ENCODE measurements at places on chromosomes 2 and 18. TPM values are rescaled to one million over a fixed set of nuclear protein-coding genes. Genes with fewer than 3 reads are reported as not detected.

The PNKD gene
- 18.7 TPM for total RNA-seq

The ALPG gene
- total RNA-seq = not detected

The PLCL1 gene
- 28.5 TPM for total RNA-seq

The FOXI3 gene
- 0.25 TPM for total RNA-seq

The CD8B2 gene
- total RNA-seq = under 0.01 TPM

The ESPNL gene
- total RNA-seq = under 0.01 TPM

The POTEJ gene
- not detected for total RNA-seq

The DSEL gene
- 59.0 TPM for total RNA-seq

The LRRC30 gene
- not detected for total RNA-seq

The KANSL3 gene
- total RNA-seq = 26.3 TPM

The VAMP8 gene
- total RNA-seq = 0.74 TPM

The ALLC gene
- total RNA-seq = not detected

The ABCG5 gene
- total RNA-seq = not detected

The CREG2 gene
- total RNA-seq = 8.1 TPM

The GAL3ST2 gene
- 0.74 TPM for total RNA-seq

The REG3A gene
- not detected for total RNA-seq

The INPP5D gene
- total RNA-seq = 2.7 TPM

The PRKAG3 gene
- not detected for total RNA-seq

The EIF2AK3 gene
- 26.1 TPM for total RNA-seq

The LYG2 gene
- not detected for total RNA-seq

The ALPI gene
- total RNA-seq = not detected

The ADGRF3 gene
- under 0.01 TPM for total RNA-seq

The GAD1 gene
- total RNA-seq = 78.2 TPM

The TUBA3E gene
- total RNA-seq = not detected

The CCDC121 gene
- 3.9 TPM for total RNA-seq

The TMEM37 gene
- not detected for total RNA-seq

The DOK6 gene
- 61.5 TPM for total RNA-seq

The ZNF512 gene
- 48.7 TPM for total RNA-seq

The CDH2 gene
- total RNA-seq = 150 TPM

The CCL20 gene
- total RNA-seq = not detected

The MC2R gene
- not detected for total RNA-seq

The SGO2 gene
- 3.7 TPM for total RNA-seq

The GNAL gene
- 80.6 TPM for total RNA-seq

The FAM237A gene
- total RNA-seq = not detected
